ENCODE measurements at places on chromosomes 4 and X.

- DNase-seq, result no peak
Observed at GRCh38 chrX:71181558-71181909, 36.9 kb downstream of the NLGN3 start.

- DNase-seq, result no peak
Observed at GRCh38 chr4:8613421-8614364, 21.1 kb downstream of the CPZ start.

- DNase-seq, result no peak
Observed at GRCh38 chr4:186472948-186473347, 82.4 kb downstream of the MTNR1A start.

GRCh38 chr4:186487726-186488125 lies 67.6 kb downstream of the MTNR1A start:
- DNase-seq, result no peak
